ENCODE measurements at places on chromosomes 1 and 21. TPM values are rescaled to one million over a fixed set of nuclear protein-coding genes. Genes with fewer than 3 reads are reported as not detected.
A peak's percentile ranks its signal among the peaks of the same experiment; 100 is the strongest.

Gene PRAMEF12
- total RNA-seq = not detected

Gene PDZK1IP1
- total RNA-seq = 5.9 TPM

Gene TMEM201
- 27.9 TPM for total RNA-seq

Gene TSPEAR
- total RNA-seq = not detected

Gene RAB3B
- total RNA-seq = 8.5 TPM

GRCh38 chr21:33618407-33618806 lies 23.1 kb downstream of the CRYZL1 start:
- DNase-seq = no peak

GRCh38 chr1:58497499-58497898 lies 49.0 kb downstream of the OMA1 start:
- no peak for DNase-seq

DNA sequence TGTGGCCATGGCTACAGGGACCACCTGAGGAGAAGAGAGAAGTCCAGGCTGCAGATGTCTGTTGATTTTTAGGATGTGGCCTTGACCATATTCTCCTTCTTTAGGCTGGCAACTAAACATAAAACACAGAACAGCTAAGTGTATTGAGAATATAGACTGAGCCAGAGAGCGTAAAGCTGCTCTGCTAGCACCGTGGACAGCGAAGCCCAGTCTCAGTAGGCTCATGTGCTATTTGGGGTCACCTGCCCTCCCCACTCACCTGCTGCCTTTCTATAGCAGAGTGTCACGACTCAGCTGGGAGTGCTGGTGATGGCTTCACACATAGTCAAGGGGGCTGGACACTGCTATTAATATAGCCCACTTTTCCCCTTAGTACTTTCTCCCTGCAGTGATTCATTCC lies 278.5 kb downstream of the KCNH1 start:
- DNase-seq = no peak

- peak; percentile 79 for DNase-seq
Measured at GRCh38 chr1:47478090-47478489, 40.2 kb downstream of the FOXD2 start.

- no peak for DNase-seq
Measured at GRCh38 chr1:239805851-239806772, 285.6 kb upstream of the FMN2 start.

GRCh38 chr1:38025233-38025632 lies 12.7 kb downstream of the UTP11 start:
- no peak for DNase-seq

- no peak for DNase-seq
Measured at GRCh38 chr21:39924577-39925308, 57.5 kb downstream of the PCP4 start.

DNA sequence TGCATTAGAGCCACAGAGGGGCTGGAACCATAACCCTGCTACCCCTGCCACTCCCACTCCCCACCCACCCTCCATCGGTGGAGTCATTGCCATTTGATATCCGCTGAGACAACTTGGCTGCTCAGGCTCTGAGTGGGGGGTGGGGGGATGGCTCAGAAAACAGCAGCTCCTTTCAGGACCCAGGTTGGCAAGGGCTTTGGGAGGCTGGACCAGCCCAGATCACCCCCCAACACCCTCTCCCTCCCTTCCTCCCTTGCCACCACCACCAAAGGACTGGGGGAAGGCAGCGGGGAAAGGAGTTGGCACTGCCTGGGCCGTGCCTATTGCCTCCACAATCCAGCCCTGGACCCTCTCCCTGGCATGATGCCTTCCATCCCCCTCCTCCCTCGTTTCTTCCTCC lies 1.7 kb downstream of the KCNJ10 start:
- DNase-seq = no peak
